ENCODE measurements at places on chromosomes 13 and 19.

GRCh38 chr13:78689011-78689410 lies 30.1 kb upstream of the OBI1 start:
- no peaks in the 10 kb centered on the region for H3K36me3 ChIP-seq
- H3K4me3 ChIP-seq = no peak overlapping the region
- no peak overlapping the region for H3K27ac ChIP-seq
- no peaks in the 10 kb centered on the region for H3K4me1 ChIP-seq
- no peak for DNase-seq

DNA sequence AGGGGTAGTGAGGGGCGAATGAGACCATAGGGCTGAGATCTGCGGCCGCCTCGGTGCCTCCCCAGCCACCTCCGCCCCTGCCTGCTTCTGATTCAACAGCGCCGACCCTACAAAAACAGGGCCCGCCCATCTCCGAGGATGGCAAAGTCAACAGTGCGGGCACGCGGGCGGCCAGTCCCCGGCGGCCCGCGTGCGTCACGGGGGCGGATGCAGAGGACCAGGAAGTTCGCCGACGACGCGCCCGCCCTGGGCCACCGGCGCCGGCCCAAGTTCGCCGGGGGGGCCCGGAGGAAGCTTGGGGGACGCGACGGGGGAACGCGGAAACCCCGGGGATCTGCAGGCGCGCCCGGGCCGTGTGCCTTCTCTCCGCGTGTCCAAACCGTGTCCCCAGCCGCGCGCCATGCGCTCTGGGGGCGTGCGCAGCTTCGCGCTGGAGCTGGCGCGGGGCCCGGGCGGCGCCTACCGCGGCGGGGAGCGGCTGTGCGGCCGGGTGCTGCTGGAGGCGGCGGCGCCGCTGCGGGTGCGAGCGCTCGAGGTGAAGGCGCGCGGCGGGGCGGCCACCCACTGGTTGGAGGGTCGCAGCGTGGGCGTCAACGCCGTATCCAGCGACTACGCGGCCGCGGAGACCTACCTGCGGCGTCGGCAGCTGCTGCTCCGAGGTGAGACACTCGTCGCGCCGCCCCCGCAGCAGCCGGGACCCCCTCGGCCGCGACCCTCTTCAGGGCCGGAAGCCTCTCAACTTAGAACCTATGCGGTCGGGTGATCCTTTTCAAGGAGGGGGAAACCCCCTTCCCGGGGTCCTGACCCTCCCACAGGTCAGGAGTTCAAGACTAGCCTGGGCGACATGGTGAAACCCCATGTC lies 6.8 kb upstream of the ARRDC2 start:
- no peak overlapping the region for H3K27ac ChIP-seq
- H3K4me3 ChIP-seq = peak overlapping the region; percentile 52
- peaks cover 2% of the 10 kb centered on the region for H3K4me1 ChIP-seq
- H3K36me3 ChIP-seq = peaks cover 4% of the 10 kb centered on the region
- no peak for DNase-seq

DNA sequence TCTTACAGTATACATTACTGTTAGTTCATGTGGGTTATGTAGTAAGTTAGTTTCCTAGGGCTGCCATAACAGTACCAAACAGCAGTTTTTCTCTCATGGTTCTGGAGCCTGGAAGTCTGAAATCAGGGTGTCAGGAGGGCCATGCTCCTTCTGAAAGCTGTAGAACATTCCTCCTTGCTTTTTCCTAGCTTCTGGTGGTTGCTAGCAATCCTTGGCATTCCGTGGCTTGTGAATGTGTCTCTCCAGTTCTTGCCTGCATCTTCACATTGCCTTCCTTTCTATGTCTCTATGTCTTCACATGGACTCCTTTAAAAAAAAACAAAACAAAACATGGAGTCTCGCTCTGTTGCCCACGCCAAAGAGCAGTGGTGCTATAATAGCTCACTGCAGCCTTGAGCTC lies 95.4 kb downstream of the WDFY2 start:
- no peaks in the 10 kb centered on the region for H3K27me3 ChIP-seq
- peaks cover 29% of the 10 kb centered on the region for H3K4me1 ChIP-seq
- no peak for DNase-seq
- no peak overlapping the region for H3K27ac ChIP-seq
- no peaks in the 10 kb centered on the region for H3K36me3 ChIP-seq

GRCh38 chr19:51084505-51084904 lies 1.8 kb upstream of the KLK14 start:
- peaks cover 35% of the 10 kb centered on the region for H3K27me3 ChIP-seq
- no peaks in the 10 kb centered on the region for H3K36me3 ChIP-seq
- H3K4me1 ChIP-seq = no peaks in the 10 kb centered on the region
- no peak overlapping the region for H3K4me3 ChIP-seq

DNA sequence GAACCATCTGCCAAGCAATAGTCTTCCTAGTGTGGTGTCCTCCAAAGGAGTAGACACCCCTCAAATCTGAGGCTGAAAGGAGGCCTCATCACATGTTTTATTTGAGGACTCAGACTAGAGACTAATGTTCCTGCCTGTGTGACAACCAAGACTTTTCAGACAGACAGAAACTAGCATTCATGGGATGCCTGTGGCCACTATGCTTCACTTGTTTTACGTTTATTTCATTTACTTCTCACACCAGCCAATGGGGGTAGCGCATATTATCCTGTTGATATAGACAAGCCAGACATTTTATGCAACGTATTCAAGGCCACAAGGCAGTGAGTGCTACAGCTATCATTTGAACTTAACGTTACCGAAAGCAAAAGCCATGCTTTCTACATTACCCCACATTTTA lies 391.7 kb upstream of the HTR2A start:
- no peak for DNase-seq
- peaks cover 4% of the 10 kb centered on the region for H3K4me1 ChIP-seq
- H3K27me3 ChIP-seq = no peaks in the 10 kb centered on the region

DNA sequence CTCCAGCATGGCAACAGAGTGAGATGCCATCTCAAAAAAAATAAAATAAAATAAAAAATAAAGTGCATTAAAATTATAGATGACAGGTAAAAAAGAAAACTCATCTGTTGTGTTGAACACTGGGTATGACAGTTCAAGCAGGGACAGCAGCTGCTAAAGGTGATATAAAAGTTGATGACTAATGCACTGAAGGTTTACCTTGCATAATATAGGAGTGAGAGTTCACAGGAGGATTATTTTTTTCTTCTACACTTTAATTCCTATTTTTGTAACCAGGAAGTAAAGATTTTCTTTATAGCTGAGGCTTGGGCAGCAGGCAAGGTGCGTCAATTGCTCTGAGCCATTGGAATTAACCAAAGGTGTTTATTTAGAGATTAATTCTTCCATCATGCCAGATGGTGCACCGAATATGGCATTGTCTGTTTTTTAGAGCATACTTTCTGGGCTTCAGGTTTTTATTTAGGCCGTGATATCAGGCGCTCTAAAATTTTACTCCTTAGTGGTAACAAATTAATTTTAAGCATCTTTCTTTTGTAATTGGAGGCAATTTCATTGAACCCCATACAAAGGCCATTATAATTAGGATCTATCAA lies 337.0 kb upstream of the SLC10A2 start:
- H3K4me1 ChIP-seq = peaks cover 7% of the 10 kb centered on the region
- H3K36me3 ChIP-seq = peaks cover 3% of the 10 kb centered on the region
- DNase-seq = no peak
- H3K27ac ChIP-seq = no peak overlapping the region
- no peaks in the 10 kb centered on the region for H3K27me3 ChIP-seq

- no peaks in the 10 kb centered on the region for H3K27me3 ChIP-seq
- H3K36me3 ChIP-seq = no peaks in the 10 kb centered on the region
- peaks cover 10% of the 10 kb centered on the region for H3K4me1 ChIP-seq
- H3K27ac ChIP-seq = no peak overlapping the region
- no peak for DNase-seq
These were observed 248.5 kb downstream of the SLITRK1 start for GRCh38 chr13:83633746-83634145.

DNA sequence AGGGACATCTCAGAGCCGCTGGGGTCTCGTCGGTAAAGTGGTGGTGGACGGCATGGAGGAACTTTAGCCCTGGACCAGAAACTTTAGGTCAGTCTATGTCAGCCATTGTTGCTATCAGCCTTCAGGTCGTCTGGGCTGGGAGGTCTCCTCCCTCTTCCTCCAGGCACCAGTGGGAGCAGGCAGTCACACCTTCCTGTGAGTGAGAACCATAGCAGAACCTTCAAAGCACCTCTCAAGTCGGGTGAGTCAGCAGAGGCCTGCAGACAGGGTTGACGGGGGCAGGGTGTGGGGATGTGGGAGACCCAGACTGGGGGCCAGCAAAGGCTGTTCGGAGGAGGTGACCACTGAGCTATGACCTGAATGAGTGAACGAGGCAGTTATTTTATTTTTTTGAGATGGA lies 15.4 kb upstream of the SBNO2 start:
- H3K4me1 ChIP-seq = peaks cover 3% of the 10 kb centered on the region
- no peaks in the 10 kb centered on the region for H3K36me3 ChIP-seq
- no peaks in the 10 kb centered on the region for H3K27me3 ChIP-seq
- H3K4me3 ChIP-seq = no peak overlapping the region
- DNase-seq = no peak
- H3K27ac ChIP-seq = no peak overlapping the region

DNA sequence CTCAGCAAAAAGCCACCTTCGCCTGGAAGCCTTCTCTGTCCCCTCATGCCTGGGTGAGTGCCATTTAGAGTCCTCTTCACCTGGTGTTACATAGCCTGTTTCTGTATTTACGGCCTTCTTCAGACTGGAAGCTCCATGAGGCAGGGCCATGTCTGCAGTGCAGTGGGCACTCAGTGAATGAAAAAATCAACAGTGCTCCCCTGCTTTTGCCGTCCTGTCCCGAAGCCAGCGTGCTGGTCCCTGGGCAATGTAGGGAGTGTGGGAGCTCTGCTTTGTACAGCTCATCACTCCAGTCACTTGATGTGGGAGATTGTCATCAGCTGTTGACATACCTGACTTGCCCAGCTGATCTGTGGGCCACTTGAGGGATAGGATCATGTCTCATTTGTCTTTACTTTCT lies 129.0 kb upstream of the TSHZ3 start:
- no peaks in the 10 kb centered on the region for H3K36me3 ChIP-seq
- peaks cover 3% of the 10 kb centered on the region for H3K4me1 ChIP-seq
- H3K27me3 ChIP-seq = peaks cover 1% of the 10 kb centered on the region
- H3K4me3 ChIP-seq = no peak overlapping the region
- H3K27ac ChIP-seq = no peak overlapping the region

- H3K27me3 ChIP-seq = no peaks in the 10 kb centered on the region
- H3K27ac ChIP-seq = no peak overlapping the region
- H3K4me1 ChIP-seq = peaks cover 33% of the 10 kb centered on the region
- no peak for DNase-seq
- no peaks in the 10 kb centered on the region for H3K36me3 ChIP-seq
These were observed 250.9 kb downstream of the LIG4 start for GRCh38 chr13:107964395-107964794.

DNA sequence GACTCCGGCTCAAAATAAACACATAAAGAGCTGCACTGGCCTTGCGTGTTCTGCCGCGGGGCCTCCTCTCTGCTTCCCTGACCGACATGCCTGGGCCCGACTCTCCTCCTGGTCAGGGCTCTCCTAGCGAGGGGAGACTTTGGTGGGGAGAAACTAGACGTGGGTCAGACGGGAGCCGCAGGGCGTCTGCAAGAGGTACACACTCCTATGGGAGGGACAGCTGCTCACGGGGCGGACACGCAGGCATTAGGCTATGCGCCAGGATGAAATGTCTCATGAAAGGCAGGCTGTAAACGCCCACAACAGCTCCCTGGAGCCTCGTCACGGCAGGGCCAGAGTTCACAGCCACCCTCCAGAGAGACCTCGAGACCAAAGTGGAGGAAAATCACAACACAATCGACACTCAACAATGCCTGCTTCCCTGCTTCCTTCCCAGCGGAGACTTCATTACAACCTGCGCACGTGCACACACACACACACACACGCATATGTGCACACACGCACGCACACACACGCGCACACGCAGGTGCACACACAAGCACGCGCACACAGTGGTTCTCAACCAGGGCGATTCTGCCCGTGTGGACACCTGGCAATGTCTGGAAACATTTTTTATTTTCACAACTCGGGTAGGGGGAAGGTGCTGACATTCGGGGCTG lies 5.8 kb downstream of the SLC39A3 start:
- H3K36me3 ChIP-seq = peaks cover 26% of the 10 kb centered on the region
- no peaks in the 10 kb centered on the region for H3K27me3 ChIP-seq
- no peak overlapping the region for H3K27ac ChIP-seq
- DNase-seq = no peak
- peaks cover 1% of the 10 kb centered on the region for H3K4me1 ChIP-seq

GRCh38 chr13:35818633-35819067 lies 312.5 kb downstream of the DCLK1 start:
- no peaks in the 10 kb centered on the region for H3K27me3 ChIP-seq
- no peak for DNase-seq
- no peaks in the 10 kb centered on the region for H3K4me1 ChIP-seq
- no peak overlapping the region for H3K27ac ChIP-seq
- H3K4me3 ChIP-seq = no peak overlapping the region
- peaks cover 13% of the 10 kb centered on the region for H3K36me3 ChIP-seq

GRCh38 chr13:51175021-51175420 lies 47.2 kb upstream of the FAM124A start:
- H3K4me3 ChIP-seq = no peak overlapping the region
- H3K27ac ChIP-seq = no peak overlapping the region
- H3K36me3 ChIP-seq = no peaks in the 10 kb centered on the region
- no peak for DNase-seq

Data from mesothelial cell of epicardium (in vitro differentiated cells).